Foreskin keratinocyte (primary cell): ENCODE measurements at places on chromosomes 3 and 15. TPM values are rescaled to one million over a fixed set of nuclear protein-coding genes. Genes with fewer than 3 reads are reported as not detected.

The IQCH gene
- total RNA-seq, result 2.6 and 3.3 TPM in 2 replicates

The ALG1L2 gene
- total RNA-seq, result not detected in 2 replicates

DNA sequence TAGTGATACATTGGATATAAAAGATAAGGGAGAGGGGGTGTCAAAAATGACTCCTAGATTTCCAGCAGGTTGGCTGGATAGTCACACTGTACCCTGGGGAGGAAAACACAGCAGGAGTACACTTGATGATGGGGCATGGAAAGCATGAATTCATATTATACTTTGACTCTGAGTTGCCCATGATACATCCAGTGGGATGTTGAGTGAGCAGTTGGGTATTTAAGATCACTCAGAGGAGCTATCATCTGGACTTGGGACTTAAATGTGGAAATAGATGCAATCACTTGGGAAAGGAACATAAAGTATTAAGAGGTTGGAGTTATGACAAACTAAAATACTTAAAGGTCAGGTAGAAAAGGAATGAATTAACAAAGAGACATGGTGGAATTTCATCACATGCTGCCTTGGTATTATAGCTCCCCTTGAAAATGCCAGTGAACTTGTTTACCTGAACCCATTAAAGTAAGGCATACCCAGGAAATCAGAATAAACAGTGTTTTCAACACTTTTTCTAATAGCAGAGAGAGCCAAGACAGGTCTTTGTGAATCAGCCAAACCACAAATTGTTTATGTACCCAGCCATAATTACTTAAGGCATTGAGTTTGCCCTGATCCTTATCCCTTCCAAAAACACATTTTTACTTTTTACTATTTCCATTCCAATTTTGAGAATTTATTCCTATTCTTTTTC, 49.9 kb upstream of the ABI3BP start:
- no peak for DNase-seq

DNA sequence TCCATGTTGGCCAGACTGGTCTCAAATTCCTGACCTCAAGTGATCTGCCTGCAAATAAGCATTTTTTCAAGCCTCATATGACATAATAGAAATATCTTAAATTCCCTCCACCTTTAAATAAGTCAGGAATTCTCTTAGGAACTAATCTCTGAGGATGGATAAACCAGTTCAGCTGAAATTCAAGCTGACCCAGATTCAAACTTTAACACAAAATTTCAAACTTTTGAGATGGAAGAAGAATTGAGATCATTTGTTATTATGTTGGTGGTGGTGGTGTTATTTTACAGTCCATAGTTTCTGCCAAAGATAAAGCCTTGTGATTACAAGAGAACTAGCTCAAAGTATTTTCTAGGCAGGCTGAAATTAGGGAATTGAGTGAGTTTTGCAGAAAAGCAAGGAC, 85.5 kb downstream of the SSR3 start:
- no peak for DNase-seq

- no peak for DNase-seq
Measured at GRCh38 chr15:82917249-82917648, 35.3 kb downstream of the HOMER2 start.

GRCh38 chr3:60431599-60431958, 819.7 kb downstream of the FHIT start:
- no peak for DNase-seq

- no peak for DNase-seq
Measured at GRCh38 chr15:87118435-87118834, 1038.8 kb downstream of the AGBL1 start.

DNA sequence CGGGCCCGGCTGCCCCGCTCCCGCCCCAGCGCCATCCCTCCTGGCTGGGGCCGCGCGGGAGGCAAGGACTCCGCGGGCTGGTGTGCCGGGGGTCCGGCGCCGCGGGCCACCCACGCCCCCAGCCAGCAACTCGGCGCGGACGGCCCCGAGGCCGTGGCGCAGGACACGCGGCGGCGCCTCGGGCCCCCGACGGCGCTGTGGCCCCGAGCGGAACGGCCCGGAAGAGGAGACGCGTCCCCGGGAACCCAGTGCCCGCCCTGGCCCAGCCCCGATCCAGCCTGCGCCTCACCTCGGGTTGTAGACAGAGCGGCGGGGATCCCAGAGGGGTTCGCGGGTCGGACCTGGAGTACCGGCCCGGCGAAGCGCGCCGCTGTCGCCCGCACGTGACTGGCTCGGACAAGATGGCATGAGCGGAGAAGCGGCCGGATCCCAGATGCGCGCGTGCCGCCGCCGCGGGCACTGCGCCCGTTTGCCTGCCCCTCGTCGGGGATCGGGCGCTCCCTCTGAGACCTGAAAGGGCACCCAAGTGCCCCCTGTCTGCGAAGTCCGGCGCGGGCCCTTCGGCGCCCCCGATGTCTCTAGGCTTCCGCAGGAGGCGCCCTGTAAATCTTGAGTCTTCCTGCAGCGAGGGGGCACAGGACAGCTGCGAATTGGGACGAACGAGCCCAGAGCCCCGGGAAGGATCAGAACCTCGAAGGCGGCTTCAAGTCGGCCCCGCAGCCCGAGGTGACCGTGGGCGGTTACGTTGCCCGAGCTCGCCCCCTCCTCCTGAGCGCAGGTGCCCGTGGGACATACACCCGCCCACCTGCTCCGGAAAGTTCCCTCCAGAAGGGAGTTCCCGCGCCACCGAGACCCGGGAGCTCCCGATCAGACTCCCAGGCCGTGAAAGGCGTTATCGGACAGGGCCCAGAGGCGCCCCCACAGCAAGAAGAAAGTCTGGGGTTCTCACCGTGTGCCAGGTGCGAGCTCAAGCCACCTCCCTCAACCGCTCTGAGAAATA, 598 bp upstream of the SFMBT1 start:
- no peak for DNase-seq

DNA sequence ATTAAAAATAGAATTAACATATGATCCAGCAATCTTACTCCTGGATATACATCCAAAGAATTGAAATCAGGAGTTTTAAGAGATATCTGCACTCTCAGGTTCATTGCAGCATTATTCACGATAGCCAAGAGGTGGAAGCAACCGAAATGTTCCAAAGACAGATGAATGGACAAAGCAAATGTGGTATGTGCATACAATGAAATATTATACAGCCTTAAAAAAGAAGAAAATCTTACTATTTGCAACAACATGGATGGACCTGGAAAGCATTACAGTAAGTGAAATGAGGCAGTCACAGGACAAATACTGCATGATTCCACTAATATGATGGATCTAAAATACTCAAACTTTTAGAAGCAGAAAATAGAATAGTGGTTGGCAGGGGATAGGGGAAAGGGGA, 9.3 kb upstream of the TMEM158 start:
- DNase-seq, result no peak

DNA sequence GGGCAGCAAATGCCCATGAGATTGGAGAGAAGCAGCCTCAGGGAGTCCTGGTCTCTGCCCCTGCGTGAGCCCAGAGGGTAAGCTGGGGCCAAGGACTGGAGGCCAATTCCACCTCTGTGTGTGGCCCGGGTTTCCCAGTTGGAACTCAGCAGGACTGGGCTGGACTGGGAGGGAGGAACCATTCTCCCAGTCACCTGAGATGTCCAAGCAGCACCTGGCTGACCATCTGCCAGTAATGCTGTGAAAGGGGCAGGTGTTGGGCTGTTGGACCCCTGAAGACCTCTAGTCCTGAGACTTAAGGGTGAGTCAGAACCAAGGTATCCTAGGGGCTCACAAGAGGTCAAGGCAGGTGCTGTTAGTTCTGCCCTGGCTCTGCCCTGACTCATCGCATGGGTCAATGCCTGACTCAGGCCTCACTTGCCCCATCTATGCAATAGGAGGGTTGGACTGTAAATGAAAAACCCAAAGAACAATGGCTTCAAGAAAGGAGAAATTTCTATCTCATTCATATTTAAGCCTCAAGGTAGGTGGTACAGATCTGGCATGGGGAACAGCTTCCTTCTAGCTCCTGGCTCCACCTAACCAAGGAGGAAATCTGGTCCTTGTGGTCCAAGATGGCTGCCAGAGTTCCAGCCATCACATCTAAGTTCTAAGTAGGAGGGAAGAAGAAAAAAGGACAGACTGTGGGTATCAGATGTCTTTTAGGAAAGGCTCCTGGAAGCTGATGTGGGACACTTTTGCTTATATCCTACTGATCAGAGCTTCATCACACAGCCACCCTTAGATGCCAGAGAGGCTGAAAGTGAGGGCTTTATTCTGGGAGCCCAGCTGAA, 111.3 kb downstream of the FBLN2 start:
- DNase-seq, result no peak

GRCh38 chr3:195895861-195896360, 12.4 kb downstream of the TNK2 start:
- no peak for DNase-seq

DNA sequence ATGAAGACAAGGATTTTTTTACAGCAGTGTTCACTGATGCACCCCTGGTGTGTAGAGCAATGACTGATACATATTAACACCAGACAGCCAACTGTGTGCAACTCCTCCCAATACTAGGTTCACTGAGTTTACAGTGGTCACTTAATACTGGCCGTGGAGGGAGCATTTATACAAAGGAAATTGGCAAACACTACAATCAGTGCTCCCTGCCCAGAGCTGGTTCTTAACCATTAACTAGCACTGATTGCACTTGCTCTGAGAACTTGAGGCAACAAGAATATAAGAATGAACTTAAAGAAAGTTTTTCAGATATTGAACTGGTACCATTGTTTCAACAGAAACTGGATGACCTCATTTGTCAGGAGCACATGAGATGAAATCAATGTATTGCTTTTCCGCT, 110.6 kb downstream of the MAGI1 start:
- DNase-seq, result no peak

DNA sequence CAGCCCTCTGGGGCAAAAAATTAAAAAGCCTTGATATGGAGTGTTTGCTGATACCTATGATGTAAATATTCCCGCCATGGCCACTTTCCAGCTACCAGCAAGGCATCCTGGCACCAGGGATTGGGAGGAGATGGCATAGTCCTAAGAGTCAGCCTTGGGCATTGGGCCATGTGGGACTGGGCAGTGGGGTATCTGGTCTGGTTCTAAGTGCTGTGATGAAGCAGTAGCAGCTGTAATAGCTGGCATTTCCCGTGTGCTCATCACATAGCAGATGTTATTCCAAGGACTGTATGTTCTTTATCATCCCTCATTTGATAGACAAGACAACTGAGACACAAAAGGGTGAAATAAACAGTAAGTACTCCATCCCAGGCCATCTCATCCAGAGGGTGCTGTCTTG, 6.9 kb upstream of the SACM1L start:
- no peak for DNase-seq
